Stimulated activated naive B cell treated with anti-CD40 and anti-IgM and Interleukin-4, amounts not matched to agents 10 μg/mL and 1 μg/mL and 100 μg/mL, for 72 hours (primary cell): ENCODE measurements at places on chromosomes 1 and 21.

- DNase-seq, result no peak
These were observed 857.9 kb downstream of the BRINP3 start for GRCh38 chr1:189619682-189620332.

GRCh38 chr1:179366093-179366800 is 476 bp downstream of the AXDND1 start:
- DNase-seq, result no peak

DNA sequence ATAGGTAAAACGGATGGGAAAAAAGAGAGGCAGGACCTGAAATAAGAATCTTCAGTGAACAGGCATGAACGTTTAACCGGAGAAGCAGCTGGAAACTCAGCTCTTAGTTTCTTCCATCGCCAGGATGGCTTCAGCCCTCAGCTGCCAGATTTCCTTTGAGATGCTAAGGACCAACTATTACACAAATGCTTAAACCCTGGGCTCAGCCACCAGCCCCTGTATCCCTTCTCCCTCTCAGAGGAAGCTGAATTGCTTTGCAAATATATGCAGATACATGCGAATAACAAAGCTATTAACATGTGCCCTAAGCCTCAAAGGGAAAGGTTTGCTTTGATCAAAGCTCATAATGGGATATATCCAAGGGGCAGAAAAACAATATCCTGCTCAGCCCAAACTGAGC is 515.1 kb downstream of the OMA1 start:
- no peak for DNase-seq

DNA sequence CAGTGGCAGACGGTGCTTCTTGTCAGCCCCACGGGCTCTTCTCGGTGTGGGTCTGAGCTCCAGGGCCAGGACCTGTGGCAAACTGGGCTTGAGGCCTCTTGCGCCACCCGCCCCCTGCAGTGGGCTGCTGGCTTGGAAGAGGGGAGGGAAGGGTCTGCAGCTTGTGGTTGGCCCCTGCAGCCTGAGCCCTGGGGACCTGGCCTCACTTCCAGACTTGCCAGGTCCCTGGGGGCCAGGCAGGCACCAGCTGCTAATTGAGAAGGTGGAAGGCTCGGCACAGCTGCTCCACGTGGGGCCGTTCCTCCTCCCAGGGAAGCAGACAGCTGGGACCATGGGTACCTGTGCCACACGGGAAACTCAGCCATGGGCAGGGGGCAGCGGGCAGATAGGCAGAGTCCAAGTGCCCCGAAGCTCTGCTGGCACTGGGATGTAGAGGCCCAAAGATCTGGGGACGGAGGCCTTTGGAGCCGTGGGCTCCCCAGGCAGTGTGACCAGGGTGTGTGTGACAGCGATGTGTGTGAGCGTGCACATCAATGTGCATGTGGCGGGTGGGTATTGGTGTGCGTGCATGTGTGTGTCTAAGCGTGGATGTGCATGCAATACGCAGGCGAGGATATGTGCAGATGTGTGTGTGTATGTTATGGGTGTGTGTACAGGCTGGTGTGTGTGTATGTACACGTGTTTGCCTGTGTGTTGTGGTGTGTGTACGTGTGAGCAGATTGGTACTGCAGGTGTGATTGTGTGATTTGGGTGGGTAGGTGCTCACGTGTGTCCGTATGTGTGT is 39.3 kb downstream of the TP73 start:
- no peak for DNase-seq

DNA sequence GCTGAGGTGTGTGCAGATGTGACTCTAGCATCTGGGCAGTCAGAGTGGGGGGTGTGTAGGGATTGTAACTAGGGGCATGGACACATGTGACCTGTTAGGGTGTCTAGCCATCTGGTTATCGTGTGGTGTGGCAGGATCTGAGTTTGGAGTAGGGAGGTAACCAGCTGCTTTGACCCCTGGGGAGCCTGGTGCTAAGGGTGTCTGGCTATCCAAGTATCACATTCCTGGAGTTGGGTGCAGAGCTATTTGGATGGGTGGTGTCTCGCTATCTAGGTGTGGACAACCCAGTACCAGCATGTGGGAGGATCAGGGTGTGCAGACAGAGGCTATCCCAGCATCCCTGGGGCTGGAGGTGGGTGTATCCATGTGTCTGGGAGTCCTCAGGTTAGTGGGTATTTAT is 4.7 kb downstream of the PTPRU start:
- no peak for DNase-seq

- peak; percentile 75 for DNase-seq
These were observed 61.3 kb downstream of the RAP1GAP start for GRCh38 chr1:21607549-21608529.

DNA sequence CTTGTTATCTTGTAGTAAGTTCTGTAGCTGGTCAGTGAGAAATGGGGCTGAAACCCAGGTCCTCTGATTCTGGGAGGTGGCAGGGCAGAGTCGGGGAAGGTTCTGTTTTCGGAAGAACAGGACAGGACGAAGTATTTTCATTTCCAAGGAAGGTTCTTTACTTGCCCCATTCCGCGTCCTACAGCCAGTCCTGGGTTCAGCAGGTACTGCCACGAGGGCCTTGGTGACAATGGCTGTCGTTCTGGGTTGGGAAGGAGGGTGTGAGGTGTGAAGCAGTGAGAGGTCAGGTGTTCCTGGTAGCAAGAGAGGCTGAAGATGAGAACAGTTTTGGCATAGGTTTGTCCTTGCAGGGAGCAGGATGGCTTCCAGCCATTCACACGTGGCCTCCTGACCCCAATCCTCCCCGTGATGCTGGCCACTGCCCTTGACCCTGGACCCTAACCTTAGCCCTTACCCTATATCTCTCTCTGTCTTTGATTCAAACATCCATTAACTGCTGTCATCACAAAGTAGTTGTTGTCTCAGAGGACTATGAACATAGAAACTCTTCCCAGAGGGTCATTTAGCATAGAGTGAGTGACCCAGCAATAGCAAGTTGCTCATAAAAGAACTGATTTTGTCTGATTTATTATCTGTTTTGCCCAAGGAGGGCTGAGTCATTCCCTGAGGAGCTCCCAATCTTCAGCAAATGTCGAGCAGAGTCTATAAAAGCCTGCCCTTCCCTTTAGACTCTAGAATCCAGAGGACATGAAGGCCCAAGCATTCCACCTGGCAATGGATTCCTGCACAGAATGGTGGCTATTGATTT is 25.0 kb downstream of the VASH2 start:
- no peak for DNase-seq

- no peak for DNase-seq
These were observed 89.0 kb downstream of the UBE2U start for GRCh38 chr1:64292399-64292798.

DNA sequence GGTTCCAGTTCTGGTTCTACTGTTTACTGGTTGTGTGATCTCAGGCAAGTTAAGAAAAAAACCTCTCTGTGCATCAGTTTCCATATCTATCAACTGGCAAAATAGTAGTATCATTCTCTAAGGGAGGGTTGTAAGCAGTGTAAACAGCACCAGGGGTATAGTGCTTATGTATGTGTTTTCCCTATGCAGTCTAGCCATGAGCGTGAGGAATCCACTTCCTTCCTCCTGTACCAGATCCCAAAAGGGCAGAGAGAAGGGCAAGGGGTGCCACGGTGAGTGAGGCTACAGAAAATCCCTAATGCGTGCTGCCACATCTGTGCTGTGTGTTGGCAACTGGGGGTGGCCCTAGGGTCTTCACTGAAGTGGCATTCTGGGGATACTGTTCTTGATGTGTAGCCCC is 18.4 kb upstream of the RNF19B start:
- no peak for DNase-seq

GRCh38 chr1:79325705-79326104 is 319.2 kb upstream of the ADGRL4 start:
- no peak for DNase-seq

- DNase-seq, result no peak
These were observed 26.3 kb downstream of the AHDC1 start for GRCh38 chr1:27577504-27578188.

DNA sequence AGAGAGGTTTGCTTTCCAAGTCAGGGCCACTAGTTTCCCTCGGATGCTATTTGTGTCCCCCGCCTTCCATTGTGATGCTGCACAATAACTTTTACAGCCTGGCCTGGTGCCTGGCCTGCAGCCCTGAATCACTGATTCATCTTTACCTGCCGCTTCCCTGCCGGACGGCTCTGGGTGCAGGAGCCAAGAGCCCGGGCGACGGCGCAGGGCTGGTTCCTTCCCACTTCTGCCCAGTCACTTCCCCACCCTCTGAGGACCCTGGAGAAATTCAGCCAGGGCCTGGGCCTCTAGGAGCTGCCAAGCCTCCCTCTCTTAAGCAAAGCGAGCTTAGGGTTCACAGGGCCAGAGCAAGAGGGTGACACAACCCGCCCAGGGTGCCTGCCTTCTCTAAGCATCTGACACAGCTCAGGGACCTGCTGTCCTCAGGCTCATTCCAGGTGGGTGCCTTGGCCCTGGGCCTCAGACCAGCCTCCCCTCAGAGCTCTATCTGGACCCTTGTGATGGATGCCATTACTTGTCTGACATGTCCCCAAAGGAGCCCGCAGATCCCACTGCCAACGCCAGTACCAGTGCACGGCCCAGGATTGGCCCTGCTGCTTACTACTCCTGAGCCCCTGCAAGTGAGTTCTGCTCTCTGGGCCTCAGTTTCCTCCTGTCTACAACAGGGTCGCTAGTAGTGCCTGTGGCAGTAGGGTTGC is 381.0 kb upstream of the VAMP3 start:
- DNase-seq, result no peak

DNA sequence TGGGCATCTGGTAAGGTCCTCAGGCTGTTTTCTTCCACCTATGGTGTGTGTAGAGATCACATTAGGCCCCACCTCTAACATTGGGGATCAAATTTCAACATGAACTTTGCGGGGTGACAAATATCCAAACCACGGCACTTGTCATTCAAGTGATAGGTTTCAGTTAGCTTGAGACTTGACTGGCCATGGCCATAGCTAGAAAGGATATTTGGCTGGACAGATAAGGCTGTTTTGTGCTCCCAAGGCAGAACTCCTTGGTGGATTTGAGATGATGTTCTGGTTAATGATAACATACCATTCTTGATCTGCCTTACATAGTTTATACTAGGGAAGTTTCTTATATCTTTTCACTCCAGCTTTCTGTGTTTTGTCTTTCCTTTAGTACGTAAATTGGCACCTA is 48.5 kb downstream of the CELF3 start:
- no peak for DNase-seq

DNA sequence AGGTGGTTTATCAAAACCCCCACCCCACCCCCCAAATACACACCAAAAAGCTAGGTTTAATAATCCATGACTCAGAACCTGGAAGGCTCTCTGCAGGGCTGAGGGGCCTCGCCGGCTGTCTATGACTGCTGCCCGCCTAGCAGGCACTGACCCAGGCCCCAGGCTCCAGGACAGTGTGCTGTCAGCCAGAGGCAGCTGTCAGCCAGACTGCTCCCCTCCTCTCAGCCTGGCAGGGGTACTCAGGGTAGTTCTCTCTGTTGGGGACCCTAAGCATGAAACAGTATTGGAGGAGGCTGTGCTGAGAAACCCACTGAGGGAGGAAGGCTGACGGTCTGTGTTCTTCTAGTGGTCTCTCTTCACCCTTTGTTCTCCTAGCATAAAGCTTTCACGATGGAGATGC is 90.3 kb downstream of the CCDC185 start:
- no peak for DNase-seq

GRCh38 chr1:241765390-241765789 is 82.6 kb upstream of the EXO1 start:
- DNase-seq, result no peak

DNA sequence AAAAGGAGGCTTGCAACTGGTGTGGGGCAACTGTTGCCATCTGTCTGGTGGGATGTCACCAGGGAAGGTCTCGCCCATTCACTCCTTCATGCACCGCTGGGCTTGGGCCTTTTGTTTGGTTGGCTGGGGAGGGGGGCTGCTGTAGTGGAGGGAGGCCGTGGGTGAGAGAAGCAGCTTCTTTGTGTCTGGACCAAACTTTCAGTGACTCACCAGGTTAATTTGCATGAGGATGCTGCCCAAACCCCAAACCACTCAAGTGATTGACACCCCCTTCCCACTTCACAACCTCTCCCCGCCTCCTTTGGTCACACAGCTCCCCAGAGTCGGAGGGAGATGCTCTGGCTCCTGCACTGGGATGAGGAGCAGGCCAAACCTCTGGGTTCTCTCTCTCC is 19.7 kb downstream of the BTG2 start:
- DNase-seq, result peak; percentile 68

DNA sequence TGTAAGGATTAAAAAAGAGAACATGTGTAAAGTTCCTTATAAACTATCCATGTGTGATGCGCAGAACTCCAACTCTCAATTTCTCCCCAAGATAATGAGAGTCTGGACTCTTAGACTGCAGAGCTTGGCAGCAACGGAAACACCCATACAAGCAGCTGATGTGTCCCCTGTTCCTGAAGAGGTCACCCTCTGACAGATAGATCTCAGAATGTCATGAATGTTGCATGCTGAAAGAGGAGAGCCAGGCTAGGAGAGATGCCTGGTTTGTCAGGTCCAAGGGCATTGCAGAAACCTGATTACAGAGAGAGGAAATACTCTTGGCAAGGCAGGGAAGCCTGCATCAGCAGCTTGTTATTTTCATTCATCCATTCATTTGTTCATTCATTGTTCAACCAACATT is 24.2 kb downstream of the MTARC1 start:
- DNase-seq, result no peak

- DNase-seq, result no peak
These were observed 17.7 kb downstream of the CSMD2 start for GRCh38 chr1:34147301-34147700.

GRCh38 chr1:200724064-200724463 is 14.6 kb upstream of the CAMSAP2 start:
- no peak for DNase-seq

- no peak for DNase-seq
These were observed 236.9 kb downstream of the SIPA1L2 start for GRCh38 chr1:232393010-232393409.

DNA sequence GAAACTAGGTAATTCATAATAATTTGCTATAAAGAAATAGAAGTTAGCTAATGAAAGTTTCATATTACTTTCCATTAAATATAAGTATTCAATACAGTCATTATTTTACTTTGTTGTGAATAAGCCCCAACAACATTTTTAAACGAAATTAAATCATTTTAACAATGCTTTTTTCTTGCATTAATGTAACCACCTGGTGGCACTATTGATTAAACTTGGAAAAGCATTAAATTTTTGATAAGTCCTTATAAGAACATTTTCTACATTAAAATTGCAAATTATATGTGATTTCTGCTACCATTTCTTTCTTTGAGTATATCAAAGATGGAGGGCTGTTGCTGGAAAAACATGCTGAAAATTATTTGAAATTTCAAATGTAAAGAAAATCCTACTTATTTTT is 918.8 kb upstream of the TMPRSS15 start:
- DNase-seq, result no peak

DNA sequence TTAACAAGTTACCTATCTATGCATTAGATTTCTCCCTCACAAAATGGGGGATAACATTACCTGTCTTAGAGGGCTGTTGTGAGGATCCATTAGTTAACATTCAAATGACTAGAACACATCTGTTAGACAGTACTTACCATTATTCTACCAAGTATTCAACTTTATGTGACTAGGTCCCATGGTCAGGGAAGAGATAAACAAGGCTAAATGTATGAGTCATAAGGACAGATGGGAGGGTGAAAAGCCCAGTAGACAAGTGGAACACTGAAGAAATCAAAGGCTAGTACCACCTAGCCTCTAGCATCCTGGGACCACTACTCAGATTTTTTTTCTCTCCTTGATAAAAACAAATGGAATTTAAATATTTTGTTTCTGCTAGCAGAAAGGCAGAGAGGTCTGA is 9.0 kb upstream of the VHLL start:
- no peak for DNase-seq
